Left lobe of liver (tissue), 2 donors: ENCODE measurements at places on chromosomes 7 and 10.

- DNase-seq = no peak
These were observed 482 bp upstream of the ACTR3C start for GRCh38 chr7:150323682-150324372.

GRCh38 chr7:70072220-70072619, 473.9 kb downstream of the AUTS2 start:
- DNase-seq = no peak

DNA sequence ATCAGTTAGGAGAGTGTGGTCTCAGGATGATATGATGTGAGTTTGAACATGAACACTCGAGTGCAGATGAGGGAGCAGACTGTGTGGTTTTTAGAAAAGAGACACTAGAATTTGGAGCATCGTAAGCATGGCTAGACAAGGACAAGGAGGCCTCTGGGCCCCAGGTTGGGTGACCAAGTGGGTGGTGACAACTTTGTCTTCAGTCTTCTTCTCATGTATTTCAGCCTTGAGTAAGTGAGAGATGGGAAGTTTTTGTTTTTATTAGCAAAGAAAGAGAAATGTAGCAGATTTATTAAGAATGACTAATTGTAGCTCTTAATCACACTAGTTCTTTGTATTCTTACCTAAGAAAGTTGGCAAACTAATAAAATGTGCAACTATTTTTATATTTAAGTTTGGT, 16.3 kb downstream of the TES start:
- no peak for DNase-seq

DNA sequence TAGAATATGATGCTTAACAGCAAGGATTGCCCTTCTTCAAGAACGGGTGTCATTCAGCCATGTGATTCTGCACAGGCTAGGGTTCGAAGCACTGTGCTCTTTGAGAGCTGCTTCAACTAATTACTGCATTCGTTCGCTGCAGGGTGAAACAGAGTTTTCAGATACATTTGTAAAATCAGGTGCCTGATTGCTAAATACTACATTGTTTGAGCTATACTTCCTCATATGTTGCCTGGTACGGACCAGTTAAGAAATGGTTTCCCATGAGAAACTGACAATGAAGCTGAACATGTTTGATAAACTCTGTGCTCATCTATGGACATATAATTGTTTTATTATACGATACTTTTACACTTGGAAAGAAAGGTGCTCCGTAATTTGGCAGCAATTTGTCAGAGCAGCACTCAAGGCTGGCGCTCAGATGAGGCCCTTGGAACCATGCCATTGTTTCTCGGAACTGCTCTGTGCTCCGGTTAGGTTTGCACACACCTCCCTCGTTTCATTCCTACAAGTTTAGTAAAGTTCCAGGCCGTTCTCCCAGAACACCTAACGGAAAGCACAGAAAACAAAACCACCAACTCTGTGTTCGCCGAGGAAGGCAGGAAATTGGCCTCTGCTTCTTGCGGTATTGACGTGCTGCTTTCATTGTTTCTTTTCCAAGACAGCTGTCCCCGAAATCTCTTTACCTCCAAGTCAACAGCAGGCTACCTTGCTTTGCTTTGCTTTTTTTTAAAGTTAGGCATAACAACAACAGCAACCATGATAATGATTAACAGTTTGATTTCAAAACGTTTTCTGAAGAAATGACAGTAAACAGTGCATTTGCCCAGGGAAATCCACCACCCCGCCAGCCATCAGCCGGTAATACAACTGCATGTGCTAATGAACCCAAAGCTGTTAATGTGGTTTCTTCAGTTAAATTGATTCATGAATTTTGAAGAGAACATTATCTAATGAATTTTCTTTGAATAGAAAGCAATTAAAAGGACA, 206.9 kb downstream of the EBF3 start:
- peak; percentile 79 for DNase-seq
